Anterior cingulate cortex (tissue), 58 donors: ENCODE measurements at places on chromosomes 7 and 10.

- DNase-seq: no peak
Measured at GRCh38 chr7:26553128-26553527, 261.5 kb downstream of the SNX10 start.

DNA sequence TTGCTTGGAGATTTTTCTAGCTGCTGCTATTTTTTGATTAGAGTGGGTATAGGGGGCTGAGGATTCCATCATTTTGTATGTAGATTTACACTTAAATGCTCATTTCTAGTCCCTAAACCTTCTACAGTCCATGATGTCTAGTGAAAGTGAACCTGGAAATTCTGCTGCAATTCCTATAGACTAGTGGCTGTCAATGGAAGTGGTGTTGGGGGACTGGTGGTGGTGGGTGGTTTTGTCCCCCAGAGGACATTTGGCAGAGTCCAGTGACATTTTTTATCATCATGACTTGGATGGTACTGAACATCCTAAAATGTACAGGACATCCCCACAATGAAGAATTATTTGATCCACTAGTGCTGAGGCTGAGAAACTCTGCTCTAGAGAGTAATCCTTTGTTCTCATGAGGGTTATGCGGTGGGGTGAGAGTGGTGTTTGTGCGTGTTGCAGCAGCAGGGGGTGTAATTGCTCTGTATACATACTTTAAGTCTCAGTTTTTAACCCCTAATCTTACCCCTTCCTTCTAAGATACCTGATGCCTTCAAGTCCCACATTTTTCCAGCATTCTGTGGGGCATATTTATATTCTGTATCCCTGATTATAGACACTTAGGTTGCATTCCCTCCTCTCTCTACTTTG, 35.0 kb downstream of the KIF11 start:
- no peak for DNase-seq

DNA sequence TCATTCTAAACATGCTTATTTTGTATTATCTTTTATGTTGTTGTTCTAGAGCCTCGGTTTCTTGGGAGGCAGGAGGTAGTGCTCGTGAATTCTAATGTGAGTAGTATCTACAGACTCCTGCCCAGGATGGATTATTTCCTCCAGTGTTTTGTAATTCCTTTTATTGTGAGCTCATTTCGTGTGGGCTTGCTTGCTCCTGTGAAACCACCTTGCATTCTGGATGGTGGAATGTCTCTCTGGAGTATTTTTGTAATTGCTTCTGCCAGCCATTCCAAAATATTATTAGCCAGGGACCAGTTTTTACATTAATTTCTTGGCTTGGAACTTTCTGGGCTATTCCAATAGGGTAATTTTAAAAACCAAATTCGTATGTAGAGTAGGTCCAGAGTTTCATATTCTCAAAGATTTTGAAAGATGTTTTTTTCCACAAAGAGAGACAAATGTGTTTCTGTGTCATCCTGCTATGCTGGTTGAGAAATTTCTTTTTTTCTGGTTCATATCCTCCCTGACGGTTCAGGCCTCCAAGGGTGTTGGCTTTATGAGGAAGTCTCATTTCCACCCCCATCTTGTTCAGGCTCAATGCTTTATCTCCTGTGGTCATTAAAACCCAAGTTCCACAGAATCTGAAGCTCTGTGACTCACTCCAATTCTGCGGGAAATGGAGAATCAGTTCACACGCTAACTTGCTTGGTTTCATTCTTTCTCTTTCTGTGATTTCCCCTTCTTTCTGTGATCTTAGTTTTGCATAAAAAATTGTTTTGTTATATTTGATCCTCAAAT, 41.7 kb upstream of the CALD1 start:
- no peak for DNase-seq

- DNase-seq: no peak
Measured at GRCh38 chr7:148669927-148670326, 28.8 kb upstream of the CUL1 start.

DNA sequence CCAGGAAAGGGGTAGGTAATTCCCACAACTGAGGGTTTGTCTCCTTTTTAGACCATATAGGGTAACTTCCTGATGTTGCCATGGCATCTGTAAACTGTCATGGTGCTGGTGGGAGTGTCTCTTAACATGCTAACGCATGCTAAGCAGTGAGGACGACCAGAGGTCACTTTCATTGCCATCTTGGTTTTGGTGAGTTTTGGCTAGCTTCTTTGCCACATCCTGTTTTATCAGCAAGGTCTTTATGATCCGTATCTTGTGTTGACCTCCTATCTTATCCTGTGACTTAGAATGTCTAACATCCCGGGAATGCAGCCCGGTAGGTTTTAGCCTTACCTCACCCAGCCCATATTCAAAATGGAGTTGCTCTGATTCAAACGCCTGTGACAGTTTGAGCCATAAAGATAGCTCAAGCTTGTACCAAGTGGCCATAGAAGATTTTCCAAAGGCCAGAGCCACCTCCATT, 176.0 kb upstream of the NAMPT start:
- DNase-seq: no peak

GRCh38 chr10:12785415-12785831, 216.1 kb downstream of the CCDC3 start:
- DNase-seq: no peak

- DNase-seq: no peak
Measured at GRCh38 chr10:129491123-129491734, 24.2 kb downstream of the MGMT start.

GRCh38 chr10:6400331-6400730, 179.7 kb downstream of the PRKCQ start:
- no peak for DNase-seq

GRCh38 chr7:36141351-36141750, 11.7 kb upstream of the EEPD1 start:
- DNase-seq: no peak

GRCh38 chr7:1748839-1749173, 78.7 kb downstream of the ELFN1 start:
- DNase-seq: no peak

DNA sequence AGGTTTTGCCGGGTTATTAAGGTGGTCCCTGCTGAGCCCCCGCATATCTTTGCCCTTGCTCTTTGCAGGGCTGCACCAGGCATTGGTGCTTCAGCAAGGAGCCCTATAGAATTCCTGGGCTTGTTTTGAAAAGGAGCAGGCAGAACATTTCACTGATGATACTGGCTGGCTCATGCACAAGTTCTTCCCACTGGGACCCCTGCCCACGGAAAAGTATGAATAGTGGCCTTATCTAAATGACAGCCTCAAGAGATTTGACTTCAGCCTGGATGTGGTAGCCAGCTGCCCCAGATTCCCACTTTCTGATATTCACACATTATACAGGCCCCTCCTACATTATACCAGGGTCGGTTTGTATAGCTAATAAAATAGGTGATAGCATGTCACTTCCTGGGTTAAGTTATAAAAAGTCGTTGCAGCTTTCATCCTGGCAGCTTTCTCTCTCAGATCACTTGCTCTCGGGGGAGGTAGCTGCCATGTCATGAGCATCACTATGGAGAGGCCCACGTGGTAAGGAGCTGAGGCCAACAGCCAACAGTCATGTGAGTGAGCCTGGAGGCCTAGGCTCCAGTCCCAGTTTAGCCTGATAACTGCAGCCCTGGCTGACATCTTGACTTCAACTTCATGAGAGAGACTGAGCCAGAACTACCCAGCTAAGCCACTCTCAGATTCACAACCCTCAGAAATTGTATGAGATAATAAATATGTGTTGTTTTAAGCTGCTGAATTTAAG, 16.8 kb upstream of the CRTAC1 start:
- DNase-seq: peak; percentile 65

GRCh38 chr10:65265451-65265954, 1660.3 kb upstream of the LRRTM3 start:
- DNase-seq: no peak

DNA sequence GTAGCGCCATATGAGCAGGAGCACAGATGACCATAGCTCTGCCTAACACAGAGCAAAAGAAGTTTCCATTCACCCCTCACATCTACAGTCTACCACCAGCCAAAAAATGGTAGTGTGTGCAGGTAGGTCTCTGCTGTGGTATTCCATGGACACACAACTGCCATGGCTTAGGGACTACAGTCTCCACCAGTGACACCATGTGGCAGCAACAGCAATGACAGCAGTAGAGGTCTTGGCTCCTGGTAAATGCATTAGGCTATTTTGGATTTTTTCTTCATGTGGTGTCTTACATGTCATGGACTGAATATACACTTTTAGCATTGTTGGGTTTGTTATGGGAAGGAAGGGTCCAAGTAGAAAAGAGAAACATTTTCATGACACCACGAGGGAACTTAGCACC, 70.1 kb upstream of the CABCOCO1 start:
- no peak for DNase-seq

GRCh38 chr10:119209035-119209735, 1.8 kb downstream of the GRK5 start:
- peak; percentile 59 for DNase-seq

DNA sequence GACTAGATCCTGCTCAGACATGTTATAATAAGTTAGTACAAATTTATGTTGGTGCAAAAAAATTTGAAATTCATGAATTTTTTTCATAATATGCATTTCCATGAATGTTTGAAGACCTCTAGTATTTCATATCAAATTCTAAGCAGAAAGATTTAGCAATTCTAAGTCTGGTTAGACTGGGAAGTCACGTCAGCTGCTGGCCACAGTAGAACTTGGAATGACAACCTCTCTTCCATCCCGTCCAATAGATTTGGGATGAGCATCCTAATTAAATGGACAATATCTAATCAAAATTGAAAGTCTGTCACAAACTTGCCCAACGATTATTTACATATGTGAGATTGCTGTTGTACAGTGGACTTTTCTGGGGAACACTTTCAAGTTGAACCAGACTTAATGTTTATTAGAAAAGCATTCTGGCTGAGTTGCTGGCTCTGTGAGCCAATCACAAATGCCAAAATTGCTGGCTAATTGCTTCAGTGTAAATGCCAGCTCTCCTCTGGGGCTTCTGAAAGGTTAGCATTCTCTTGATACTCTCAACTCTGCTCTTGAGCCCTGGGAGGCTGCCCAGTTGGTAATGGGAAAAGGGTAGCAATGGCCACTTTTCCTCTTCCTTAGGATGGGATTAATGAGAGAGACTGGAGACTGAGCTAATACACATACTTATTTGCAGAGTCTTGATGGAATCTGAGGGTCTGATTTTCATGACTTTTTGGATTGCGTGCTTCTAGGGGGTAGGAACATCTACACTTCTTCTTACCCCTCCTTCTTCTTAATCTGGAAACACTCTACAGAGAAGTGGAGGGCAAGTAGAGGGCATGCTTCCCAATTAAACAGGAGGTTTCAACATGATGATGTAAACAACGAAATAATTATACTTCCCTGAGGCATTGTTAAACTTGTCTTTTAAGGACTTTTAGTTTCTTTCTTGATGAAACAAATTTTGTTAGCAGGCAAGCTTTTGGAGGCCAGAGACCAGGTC, 253.5 kb downstream of the BAMBI start:
- DNase-seq: no peak

DNA sequence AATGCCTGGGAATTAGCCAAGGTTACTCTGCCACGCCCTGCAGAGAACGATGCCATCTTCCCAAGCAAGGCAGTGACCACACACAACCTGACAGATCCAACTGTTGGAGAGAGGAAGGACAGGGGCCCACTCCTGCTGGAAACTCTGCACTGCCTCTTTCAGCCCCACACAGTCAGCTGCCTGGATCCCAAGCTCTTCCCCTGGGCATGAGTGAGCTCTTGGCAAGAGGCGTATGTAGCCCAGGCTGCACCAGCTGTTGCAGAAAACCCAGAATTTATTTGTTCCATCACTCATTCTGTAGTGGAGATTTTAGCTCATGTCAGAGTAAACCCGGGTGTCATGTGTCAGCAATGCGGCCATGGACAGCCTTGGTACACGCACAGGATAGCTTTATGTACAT, 135.1 kb upstream of the TRIM24 start:
- DNase-seq: no peak

DNA sequence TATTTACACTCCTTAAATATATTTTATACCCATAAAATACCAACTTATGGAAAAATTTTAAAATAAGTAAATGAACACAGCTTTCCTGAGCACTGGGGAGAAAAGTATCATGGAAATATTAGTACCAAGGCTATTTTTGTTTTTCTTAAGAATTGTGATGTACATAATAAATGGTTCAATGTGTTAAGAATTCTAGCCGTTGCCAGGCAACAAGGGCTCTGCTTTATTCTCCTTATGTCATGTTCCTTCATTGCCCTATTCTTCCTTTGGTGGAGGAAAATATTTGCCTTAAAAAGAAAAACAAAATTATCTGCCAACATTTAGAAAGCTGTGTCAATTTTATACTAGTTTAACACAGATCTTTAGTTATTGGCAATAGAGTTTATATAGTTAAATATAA, 2.6 kb upstream of the ZPBP start:
- DNase-seq: no peak
